ENCODE measurements at places on chromosomes 1 and 21. TPM values are rescaled to one million over a fixed set of nuclear protein-coding genes. Genes with fewer than 3 reads are reported as not detected.

Gene NUAK2
- total RNA-seq, result 8.6 TPM

Gene CLDN19
- total RNA-seq, result not detected

Gene CZIB
- 43.6 TPM for total RNA-seq

Gene HMCN1
- total RNA-seq, result 40.1 TPM

Gene PARP1
- total RNA-seq, result 239 TPM

Gene TBX19
- total RNA-seq, result 0.98 TPM

Gene GJC2
- total RNA-seq, result 3.3 TPM

Gene CFAP74
- not detected for total RNA-seq

Gene C1QA
- total RNA-seq, result not detected

Gene HORMAD1
- total RNA-seq, result not detected

Gene DDR2
- 102 TPM for total RNA-seq

Gene ARTN
- 1.4 TPM for total RNA-seq

Gene SH2D2A
- 1.8 TPM for total RNA-seq

Gene C1orf87
- not detected for total RNA-seq

Gene CD1B
- total RNA-seq, result not detected

Gene LRIG2
- total RNA-seq, result 4.9 TPM

Gene SLC44A3
- total RNA-seq, result not detected

Gene PTPRC
- total RNA-seq, result not detected

Gene BNIPL
- 2.2 TPM for total RNA-seq

Gene OR2T29
- total RNA-seq, result not detected

Gene MTF2
- total RNA-seq, result 20.2 TPM

Gene BMP8A
- total RNA-seq, result 1.3 TPM

Gene ANXA9
- 2.7 TPM for total RNA-seq

Gene TRIM67
- total RNA-seq, result not detected

Gene KCNE1
- total RNA-seq, result 2.8 TPM

Gene EDARADD
- total RNA-seq, result 1.2 TPM

Gene APCS
- total RNA-seq, result not detected

Gene ERICH3
- not detected for total RNA-seq

Gene MYOC
- not detected for total RNA-seq

Gene DNASE2B
- total RNA-seq, result not detected

Gene ADAM30
- total RNA-seq, result not detected

Gene KRTAP12-2
- not detected for total RNA-seq

Gene C1orf35
- total RNA-seq, result 32.0 TPM

Gene RPS27
- total RNA-seq, result 4,591 TPM

Gene GBP7
- total RNA-seq, result not detected

Gene NUP210L
- total RNA-seq, result not detected

Gene CELSR2
- total RNA-seq, result 6.4 TPM

Gene KCNA3
- total RNA-seq, result not detected

Gene RBP7
- total RNA-seq, result not detected

Gene SLFNL1
- not detected for total RNA-seq

Gene TCHHL1
- total RNA-seq, result not detected

Gene NR1I3
- total RNA-seq, result not detected

Gene SMIM11
- 2.8 TPM for total RNA-seq

Gene PTGER3
- not detected for total RNA-seq

Gene CFHR1
- total RNA-seq, result 0.58 TPM

Gene BRDT
- total RNA-seq, result not detected

Gene CFAP141
- total RNA-seq, result not detected

Gene FCRL6
- not detected for total RNA-seq

Gene OR2T3
- total RNA-seq, result not detected

Gene IQGAP3
- 101 TPM for total RNA-seq

Gene C8B
- total RNA-seq, result not detected

Gene S100A3
- 14.8 TPM for total RNA-seq

Gene UMODL1
- not detected for total RNA-seq

Gene RCSD1
- total RNA-seq, result not detected

Gene VANGL2
- 1.3 TPM for total RNA-seq

Gene TLR5
- total RNA-seq, result 0.04 TPM
